ENCODE measurements at places on chromosomes 3 and 15.

DNA sequence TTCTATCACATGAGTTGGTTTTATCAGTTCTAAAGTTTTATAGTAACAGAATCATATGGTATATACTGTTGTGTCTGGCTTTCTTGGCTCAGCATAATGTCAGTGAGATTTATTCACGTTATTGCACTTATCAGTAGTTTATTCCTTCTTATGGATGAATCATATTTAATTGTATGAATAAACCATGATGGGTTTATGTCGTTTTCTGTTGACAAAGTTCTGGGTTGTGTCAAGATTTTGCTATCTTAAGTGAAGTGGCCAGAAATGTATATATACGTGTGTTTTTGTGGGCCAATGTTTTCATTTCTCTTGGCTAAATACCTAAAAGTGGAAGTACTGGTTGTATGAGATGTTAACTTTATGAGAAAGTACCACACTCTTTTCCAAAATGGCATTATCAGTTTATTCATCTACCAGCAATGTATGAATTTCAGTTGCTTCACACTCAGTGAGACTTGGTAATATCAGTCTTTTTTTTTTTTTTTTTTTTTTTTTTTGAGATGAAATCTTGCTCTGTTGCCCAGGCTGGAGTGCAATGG lies 112.4 kb upstream of the DCBLD2 start:
- DNase-seq: no peak

GRCh38 chr3:94372026-94372425 lies 309.2 kb downstream of the NSUN3 start:
- no peak for DNase-seq

- DNase-seq: no peak
Observed at GRCh38 chr15:75902129-75902557, 1.5 kb upstream of the FBXO22 start.

DNA sequence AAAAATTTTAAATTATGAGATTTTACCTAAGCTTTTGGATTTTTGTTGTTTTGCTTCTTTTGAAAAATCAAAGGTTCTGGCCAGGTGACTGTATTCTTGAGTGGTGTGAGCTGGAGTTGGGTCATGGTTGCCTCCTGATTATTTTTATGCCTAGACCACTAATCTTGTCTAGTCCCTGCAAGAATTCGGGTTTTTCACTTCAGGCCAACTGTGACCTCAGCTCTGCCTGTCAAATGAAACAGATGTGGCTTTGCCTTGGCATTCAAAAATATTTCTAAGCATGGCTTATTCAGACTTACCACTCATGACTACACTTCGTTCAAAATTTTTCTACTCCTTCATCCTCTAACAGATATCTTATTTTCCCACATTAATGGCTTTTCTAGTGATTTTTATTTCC lies 25.4 kb upstream of the CDV3 start:
- DNase-seq: no peak

DNA sequence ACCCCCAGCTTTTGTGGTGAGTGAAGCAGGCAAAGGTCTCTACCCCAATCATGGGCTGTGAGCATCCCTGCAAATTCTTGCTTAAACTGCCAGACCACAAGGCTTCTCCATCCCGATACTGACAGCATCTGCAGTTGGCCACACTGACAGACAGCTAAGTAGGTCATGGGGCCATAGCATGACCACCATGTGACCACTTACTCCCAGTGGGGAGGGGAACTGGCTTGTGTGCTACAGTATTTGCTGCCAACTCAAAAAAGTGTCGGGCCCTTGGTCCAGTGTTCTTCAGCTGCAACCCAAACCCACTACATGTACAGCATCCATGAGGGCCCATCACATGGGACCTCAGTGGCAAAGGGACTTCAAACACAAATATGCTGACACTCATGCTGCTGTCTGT lies 103.4 kb downstream of the SEC22A start:
- no peak for DNase-seq

DNA sequence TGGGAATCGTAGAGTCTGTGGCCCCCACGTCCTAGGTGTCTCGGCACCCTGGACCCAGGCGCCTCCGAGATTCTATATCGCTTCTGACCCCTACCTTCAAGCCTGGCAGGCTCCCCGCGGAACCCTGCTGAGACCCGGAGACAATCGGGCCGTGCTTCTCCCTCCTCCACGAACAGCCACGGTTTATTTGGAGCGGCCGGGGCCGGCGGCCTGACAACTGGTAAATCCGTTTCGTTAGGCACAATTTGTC lies 1.4 kb downstream of the GATA2 start:
- no peak for DNase-seq

- DNase-seq: no peak
Observed at GRCh38 chr3:140830391-140830790, 111.2 kb upstream of the SLC25A36 start.

DNA sequence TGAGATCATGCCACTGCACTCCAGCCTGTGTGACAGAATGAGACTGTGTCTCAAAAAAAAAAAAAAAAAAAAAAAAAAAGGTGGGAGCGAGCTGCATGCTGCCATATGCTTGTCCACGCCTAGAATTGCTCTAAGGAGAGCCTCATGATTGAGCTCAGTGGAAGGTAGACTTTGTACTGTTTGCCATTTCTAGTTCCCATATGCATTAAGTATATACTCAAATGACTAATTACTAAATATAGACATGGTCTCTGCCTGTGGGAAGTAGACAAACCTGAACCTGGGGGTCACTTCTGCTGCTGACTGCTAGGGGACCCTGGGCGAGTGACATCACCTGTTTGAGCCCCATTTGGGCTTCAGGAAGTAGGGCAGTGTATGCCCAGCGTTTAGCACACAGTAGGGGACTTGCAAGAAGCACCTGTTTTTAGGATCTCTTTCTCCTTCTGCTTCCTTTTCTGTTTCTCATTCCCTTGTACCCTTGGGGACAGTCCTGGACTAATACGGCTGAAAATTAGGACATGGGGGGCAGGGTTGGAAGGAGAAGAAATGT lies 27.2 kb downstream of the PRKCD start:
- no peak for DNase-seq

DNA sequence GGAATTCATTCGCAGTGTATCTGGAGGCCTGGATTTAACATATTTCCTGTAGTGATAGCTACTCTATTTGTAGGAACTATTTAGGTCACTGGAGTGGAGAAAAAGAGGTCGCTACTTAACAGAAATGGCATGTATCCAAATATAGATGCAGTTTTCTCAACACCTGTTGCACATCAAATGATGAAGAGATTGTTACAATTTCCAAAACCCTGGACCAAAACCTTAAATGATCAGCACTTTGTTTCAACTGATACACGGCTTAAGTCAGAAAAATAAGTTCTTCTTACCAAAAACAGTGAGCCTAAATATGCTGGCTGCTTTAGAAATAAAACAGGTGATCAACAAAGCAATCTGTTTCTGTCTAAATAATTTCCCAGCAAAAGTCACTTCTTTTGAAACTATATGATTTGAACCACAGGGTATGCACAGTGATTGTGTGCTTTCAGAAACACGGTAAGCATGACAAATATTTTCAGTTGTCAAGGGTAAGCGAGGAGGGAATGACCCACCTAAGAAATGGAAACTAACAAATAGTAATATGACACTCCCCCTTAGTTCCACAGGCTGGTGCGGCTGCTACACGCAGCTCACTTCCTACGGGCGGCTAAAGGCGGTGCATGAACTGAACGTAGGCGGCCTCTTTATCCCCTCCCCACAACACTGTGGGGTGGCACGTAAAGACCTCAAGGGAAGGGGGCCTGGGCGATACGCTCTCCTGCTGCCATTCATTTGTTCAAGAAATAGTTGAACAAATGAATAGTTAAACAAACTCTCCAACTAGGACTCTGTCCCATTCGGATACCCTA lies 1.1 kb downstream of the EHD4 start:
- DNase-seq: peak; percentile 73

DNA sequence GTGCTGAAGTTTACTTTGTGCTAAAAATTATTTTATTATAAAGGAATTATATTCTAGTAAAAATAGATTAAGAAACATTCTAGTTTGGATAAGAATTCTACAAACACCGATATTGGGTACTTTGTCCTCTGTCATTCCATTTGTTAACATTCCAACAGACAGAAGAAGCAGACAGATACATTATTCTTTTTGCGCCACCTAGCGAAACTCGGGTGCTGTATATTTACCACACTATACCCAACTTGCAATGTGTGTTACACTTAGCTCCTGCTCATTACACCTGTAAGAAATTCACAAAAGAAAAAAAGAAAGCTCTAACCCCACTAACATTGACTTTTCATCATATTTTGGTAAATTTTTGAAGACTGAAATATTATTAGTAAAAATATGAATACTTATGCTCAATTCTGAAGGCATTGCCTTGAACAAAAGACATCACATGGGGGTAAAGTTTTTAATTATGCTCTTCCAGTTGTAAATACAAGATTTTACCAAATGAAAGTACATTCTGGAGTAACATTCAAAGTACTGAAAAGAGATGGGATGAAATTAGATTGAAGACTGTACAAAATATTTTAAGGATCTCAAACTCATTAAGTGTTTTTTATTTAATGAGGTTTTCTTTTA lies 136.5 kb upstream of the MLF1 start:
- DNase-seq: peak; percentile 65

DNA sequence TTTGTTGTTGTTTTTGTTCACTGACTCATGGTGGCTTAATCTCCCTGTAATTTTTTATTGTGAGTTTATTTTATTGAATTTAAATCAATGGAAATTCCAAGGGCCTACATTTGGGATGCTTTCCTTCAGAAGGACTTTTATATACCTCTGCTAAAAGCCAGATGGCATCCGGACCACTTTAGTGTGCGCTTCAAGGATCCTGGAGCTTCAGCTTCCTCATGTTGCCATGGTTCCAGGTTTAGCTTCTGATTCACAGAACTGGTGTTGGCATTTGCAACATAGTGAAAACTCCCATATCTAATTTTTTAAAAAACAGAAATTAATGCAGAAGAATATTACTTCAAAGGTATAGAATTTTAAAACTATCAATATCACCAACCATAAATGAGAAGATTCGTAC lies 8.5 kb upstream of the HACD2 start:
- no peak for DNase-seq

- no peak for DNase-seq
Observed at GRCh38 chr3:159950156-159950898, 38.3 kb upstream of the IL12A start.

DNA sequence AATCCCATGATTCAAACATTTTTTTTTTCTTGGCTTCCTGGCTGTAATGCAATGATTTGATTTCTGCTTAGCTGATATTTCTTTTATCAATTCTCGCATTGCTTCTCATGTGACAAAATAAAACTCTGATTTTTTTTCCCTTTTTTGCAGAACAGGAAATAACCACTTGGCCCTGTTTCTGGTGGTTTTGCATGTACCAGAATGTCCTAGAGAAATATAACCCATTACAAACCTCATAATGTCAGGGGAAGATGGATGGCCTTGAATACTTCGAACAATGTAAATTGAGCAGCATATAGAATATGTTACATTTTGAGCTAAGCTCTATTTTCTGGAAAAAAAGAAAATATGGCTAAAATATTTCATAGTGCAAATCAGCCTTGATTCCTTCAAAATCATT lies 275.6 kb downstream of the RAP2B start:
- DNase-seq: no peak

All from astrocyte of the spinal cord (primary cell).